ENCODE measurements at places on chromosomes 5 and 9.

GRCh38 chr5:74685979-74686631, 1.1 kb downstream of the HEXB start:
- DNase-seq = no peak

- DNase-seq = no peak
Observed at GRCh38 chr9:130741024-130741305, 47.4 kb downstream of the EXOSC2 start.

- DNase-seq = no peak
Observed at GRCh38 chr5:67773411-67774266, 441.9 kb upstream of the PIK3R1 start.

DNA sequence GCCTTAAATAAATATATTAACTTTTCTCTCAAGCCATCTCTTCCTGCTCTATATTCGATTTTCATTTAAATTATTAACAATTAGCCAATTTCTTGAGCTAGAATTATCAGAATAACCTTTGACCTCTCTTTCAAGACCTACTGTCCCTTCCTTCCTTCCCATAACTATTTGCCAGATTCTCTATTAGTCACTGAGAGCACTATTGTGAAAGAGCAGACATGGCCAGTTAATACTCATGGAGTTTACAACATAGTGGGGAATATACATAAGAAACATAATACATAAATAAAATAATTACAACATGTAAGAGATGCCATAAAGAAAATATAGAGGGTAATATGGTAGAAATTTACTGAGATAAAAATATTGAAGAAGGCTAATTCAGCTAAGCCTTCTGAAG, 72.1 kb upstream of the CHD1 start:
- no peak for DNase-seq

DNA sequence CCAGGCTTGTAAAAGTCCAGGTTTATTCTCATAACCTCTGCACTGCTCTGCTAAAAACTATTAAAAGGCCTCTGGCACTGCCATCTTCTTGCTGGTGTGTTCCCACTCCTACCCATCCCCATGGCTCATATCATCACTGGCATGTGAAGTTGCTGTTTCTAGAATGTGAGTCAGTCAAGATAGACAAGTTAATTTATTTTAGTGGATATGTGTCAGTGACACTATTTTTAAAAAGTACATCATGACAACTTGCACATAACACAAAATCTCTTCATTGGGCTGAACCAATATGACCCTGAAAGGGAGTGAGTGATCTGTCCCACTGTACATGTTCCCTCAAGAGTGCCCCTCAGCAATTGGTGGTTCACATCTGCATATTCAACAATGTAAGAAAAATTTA, 299.7 kb downstream of the NFIB start:
- no peak for DNase-seq

DNA sequence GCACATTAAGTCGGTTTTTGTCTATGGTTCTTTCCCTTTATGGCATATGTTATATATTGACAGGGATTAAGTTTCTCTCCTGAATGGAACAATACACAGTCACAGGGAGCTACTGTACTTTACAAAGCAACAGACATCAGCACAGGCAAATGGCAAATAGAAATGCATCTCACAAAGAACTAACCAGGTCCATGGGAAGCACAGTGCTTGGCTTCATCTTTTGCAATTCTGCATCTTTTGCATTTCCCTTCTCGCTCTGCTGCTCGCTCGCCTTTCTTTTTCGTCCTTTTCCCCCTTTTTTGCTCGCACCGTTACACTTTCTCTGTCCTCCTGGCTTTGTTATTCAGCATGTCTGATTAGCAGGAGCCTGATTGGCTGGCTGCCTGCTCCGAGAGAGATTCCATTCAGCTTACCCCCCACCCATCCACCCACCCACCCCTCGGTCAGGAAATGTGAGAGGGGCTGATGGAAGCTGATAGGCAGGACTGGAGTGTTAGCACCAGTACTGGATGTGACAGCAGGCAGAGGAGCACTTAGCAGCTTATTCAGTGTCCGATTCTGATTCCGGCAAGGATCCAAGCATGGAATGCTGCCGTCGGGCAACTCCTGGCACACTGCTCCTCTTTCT, at the start of gene ADAMTSL1:
Gene ADAMTSL1 (plus strand): TSS at position 502 of the 628 bp plus-strand sequence. CDS start 80 bp downstream, at position 582.
- no peak for DNase-seq

GRCh38 chr9:16915126-16915831, 44.8 kb upstream of the BNC2 start:
- no peak for DNase-seq

GRCh38 chr5:119954106-119954505, 324.7 kb downstream of the FAM170A start:
- no peak for DNase-seq

GRCh38 chr5:143194206-143194605, 209.3 kb downstream of the NR3C1 start:
- no peak for DNase-seq

GRCh38 chr9:96611302-96611701, 8.3 kb downstream of the CDC14B start:
- DNase-seq = no peak

DNA sequence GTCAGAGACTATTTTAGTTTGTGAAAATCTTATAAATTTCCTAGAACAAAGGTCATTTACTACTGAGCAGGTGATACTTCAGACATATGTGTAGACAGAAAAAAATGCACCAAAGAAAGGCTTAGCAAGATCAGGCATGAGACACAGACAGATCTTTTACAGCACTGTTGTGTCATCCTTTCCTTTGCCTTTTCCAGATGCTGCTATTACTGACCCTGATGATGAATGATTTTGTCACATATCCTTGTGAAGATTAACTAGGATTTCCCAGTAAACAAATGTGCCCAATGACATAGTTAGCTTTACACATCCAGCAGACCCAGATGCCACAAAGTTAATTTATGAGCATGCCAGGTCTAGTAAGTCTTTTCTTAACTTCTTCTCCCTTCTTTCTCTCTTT, 68.2 kb downstream of the DMRTA1 start:
- DNase-seq = no peak

GRCh38 chr5:73786043-73786831, 160.2 kb downstream of the ARHGEF28 start:
- no peak for DNase-seq

DNA sequence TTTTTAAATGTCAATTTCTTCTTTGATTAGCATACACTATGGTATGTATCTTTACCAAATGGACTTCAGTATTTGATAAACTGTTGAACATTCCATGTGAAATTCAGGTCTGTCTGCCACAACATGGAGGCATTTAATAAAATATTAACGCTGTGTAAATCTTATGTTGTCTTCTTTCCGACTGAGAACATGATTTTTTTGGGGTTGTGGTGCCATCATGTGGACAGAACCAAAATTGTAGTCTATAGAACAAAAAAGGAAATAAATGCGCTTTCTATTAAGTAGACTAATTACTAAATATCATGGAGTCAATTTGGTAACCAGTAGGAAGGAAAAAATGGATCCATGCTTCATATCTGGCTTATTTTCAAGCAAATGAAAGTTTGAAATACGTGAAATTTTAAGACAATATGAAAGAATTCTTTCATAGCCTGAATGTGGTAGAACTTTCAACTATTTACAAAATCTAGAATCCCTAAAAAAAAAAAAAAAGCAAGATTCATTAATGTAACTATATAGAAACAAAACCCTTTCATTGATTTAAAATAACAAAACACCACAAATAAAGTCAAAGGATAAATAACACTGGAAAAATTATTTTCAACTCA, 2.8 kb upstream of the PLK2 start:
- peak; percentile 4 for DNase-seq

DNA sequence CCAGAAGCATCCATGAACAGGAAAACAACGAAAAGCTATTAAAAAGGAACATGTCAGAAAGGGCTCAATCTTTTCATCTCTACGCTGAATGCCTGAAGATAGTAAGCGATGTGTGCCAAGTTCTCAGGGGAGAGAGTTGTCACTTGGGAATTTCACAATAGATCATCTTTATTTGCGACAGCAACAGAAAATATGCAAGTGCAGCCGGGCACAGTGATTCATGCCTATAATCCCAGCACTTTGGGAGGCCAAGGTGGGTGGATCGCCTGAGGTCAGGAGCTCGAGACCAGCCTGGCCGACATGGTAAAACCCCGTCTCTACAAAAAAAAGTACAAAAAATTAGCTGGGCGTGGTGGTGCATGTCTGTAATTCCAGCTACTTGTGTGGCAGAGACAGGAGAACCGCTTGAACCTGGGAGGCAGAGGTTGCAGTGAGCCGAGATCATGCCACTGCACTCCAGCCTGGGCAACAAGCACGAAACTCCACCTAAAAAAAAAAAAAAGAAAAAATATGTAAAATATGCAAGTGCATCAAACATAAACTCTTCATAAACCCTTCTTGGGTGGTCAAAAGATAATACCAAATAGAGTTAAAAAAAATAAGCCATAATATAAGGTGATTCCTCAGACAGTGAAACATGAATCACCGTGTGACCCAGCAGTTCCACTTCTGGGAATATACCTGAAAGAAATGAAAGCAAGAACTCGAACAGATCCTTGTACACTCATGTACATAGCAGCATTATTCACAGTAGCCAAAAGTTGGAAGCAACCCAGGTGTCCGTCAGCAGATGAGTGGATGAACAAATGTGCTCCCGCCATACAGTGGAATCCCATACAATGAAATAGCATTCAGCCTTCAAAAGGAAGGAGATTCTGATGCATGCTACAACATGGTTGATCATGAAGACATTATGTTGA, 16.2 kb downstream of the SFXN1 start:
- no peak for DNase-seq

- DNase-seq = no peak
Observed at GRCh38 chr5:4313138-4313537, 717.5 kb downstream of the IRX1 start.

DNA sequence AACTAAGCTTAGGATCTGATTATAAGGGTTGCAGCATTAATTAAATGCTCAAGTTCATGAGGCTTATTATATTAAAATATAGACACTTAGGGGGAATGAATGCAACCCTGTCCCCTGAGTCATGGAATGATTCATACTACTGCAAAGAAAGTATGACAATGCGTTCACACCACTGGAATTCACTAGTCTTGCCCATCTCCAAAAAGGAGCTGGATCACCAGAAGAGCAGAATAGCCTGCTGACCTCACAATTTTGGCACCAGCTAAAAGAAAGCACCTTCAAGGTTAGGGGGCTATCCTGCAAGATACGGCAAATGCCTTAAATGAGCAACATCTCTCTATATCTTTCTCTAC, 32.0 kb upstream of the TMED7 start:
- DNase-seq = no peak

GRCh38 chr9:124388275-124389048, 26.8 kb downstream of the PSMB7 start:
- DNase-seq = no peak

DNA sequence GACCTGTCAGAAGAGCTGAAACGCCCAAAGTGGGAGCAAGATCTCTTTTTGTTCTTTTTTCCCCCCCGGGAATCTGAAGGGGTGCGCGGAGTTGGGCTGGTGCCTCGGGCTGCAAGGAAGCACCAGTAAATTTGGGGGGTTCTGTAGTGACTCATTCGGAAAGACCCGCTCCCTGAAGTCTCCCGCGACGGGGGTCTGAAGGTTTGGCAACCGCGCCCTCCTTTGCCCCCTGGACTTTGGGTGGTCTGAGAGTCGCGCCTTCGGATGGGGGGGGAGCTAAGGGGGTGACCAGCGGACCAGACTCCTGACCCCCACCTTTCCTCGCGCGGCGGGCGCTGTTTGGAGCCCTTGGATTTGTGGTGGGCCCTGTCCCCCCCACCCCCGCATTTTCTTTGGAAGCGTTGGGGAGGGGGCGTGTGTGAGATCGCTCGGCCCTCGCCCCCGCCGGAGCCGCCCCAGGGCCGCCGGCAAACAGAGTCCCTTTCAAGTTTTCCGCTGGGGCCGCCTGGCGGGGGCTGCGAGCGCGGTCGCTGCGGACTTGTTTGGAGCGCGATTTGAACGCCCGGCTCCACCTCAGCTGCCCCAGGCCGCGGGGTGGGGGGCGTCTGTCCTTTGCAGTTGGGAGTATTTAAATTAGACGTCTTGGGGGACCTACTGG, 2.0 kb downstream of the CXXC5 start:
- DNase-seq = no peak

Data from effector CD8-positive, alpha-beta T cell (primary cell).